Stimulated activated CD8-positive, alpha-beta memory T cell treated with anti-CD3 and anti-CD28 coated beads, Interleukin-12 subunit alpha, Interleukin-12 subunit beta, amount 100 ng/mL, for 4 hours (primary cell): ENCODE measurements at places on chromosomes 2 and 18.

GRCh38 chr2:54716375-54716774 is 7.1 kb upstream of the EML6 start:
- no peak for DNase-seq

GRCh38 chr2:207905546-207905945 is 119.8 kb downstream of the PLEKHM3 start:
- no peak for DNase-seq

DNA sequence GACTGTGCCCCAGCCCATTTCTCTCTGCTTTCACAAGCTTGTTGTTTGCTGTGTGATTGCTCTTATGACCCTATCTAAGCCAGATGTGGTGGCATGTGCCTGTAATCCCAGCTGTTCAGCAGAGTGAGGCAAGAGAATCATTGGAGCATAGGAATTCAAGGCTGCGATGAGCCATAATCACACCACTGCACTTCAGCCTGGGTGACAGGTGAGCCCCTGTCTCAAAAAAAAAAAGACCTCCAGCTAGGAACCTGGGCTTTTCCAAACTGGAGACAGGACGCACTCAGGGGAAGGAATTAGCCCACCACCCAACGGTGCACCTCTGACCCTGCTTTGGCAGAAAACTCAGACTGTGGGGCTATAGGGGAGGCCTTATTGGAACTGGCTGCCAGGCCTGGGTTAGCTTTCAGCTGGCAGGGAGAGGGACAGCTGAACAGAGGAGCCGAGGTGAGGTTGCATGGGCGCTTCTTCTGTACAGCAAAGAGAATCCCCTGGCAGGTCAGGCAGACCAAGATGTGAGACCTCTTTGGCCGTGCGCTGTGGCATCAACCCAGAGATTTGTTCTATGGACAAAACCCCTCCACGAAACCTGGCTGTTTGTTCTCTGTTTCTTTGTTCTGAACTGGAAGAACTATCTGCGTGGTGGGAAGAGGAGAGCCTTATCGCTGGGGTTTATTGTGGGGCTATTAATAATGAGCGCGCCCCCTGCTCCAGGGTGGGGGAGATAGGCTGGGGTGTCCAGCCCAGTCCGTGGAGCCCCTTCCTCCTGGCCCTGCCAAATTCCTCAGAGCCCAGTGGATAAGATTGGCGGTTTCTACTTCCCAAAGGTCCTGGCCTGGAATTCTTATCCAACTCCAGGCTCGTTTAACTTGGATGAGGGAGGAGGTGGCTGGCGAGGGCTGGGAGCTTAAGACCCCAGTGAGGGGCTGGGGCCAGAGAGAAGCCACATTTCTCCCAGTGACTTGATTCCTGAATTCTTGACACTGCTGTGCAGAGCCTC is 38.8 kb upstream of the SMAD7 start:
- DNase-seq = no peak

- DNase-seq = no peak
These were observed 71.1 kb downstream of the DSC3 start for GRCh38 chr18:30971338-30971956.

- no peak for DNase-seq
These were observed 86.6 kb upstream of the CAVIN2 start for GRCh38 chr2:191933307-191934105.

GRCh38 chr2:11827547-11827946 is 81.1 kb downstream of the LPIN1 start:
- DNase-seq = no peak

DNA sequence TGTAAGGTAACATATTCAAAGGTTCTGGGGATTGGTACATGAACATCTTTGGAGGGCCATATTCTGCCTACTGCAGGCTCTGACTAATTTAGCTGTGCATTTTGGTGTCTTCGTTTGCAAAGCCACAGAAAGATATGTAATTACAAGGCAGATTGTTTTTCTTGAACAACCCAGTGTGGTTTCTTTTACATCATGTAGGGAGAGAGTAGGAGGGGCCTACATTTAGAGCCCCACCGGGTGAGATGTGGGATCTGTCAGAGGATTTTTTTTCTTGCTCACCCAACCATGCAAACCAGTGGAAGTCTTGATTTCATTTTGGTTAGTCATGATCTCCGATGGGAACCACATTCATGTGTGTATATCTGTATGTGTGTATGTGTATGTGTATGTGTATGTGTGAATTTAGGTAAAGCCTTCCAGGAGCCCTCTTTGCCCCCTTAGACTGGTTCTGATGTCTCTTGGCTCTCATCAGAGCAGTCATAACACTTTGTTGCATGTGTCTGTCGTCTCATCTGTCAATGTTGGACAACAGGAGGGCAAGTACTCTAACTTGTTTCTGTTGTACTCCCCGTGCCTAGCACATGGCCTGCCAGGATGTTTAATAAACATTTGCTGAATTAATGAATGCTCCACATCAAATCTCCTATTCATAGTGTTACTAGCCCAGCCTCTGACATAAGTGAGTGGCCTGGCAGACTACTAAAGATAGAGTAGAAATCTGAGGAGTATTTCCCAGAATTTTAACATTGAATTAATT is 239.9 kb downstream of the MTX2 start:
- no peak for DNase-seq

DNA sequence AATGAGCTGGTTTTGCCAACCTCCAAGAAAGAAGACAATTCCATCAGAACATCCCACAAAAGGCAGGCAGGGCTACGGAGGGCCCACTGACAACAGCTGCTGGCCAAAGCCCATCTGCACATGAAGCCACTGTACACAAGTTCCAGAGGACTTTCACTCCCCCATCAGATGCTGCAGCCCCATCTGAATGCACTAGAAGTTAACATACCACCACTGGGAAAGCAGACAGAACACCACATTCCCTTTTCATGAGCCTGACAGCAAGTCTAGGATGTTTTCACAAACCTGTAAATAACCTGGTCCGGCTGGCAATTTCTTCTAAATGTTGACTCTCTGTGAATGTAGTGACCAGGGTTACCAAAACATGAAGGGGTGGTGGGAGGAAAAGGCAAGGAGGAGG is 41.5 kb downstream of the CCBE1 start:
- DNase-seq = no peak

GRCh38 chr18:54127759-54128378 is 96.6 kb downstream of the MBD2 start:
- no peak for DNase-seq

DNA sequence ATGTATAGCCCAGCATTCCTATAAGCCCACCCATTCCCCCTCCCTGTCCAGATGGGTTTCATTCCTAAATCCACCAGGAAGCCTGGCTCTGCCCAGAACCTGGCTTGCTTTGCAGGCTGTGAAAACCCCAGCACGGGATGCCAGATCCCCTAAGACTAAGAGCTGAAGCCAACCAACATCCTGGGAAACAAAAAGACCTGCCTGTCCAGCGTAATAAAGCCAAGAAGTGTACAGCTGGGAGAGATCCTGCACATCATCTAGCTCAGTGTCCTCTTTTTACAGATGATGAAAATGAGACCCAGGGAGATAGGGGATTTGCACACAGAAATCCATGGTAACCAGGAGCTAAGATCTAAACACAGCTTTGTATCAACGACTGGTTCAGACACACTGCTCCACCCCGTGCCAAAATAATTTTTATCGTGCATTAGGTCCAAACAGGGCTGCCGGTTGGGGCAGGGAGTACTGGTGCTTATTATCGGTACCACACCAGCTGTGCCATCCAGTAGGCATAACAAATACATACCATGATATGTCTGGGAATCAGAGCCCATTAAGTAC is 2.9 kb downstream of the RND3 start:
- DNase-seq = no peak

- no peak for DNase-seq
These were observed 83.3 kb upstream of the CD28 start for GRCh38 chr2:203623096-203623495.

- DNase-seq = peak; percentile 11
These were observed 68.7 kb upstream of the EDAR start for GRCh38 chr2:109057686-109058085.

- no peak for DNase-seq
These were observed 1974.8 kb upstream of the LRRTM1 start for GRCh38 chr2:82279367-82279766.

DNA sequence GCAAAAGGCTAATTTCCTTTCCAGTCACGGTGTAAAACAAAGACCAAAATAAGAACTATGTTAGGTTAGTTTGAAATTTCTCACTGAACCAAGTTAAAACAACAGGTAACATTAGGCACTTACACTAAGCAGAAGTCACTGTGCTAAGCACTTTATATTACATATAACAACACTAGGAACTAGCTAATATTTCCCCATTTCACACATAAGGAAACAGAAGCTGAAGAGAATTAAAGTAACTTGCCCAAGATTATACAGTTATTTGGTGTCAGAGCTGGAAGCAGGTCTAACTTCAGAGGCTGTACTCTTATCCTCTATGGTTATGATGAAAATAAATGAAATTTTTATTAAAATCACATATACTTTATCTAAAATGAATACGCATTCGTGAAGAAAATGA is 5.9 kb downstream of the ITSN2 start:
- no peak for DNase-seq

DNA sequence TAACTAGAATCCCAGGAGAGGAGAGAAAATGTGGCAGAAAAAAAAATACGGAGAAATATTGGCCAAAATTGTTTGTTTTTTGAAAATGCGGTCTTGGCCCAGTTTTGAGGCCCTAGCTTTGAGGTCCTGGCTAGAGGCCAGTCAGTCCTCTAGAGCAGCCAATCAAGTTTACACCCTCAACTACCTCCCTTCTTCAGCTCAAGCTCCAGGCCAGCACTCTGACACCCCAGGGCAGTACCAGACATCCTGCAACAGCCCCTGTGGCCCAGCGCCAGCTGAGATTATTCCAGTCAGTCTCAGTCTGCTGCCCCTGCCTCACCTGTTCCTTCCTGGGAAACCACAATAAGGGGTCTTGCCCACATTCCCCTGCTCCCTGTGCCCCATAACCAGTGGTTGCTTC is 107.7 kb downstream of the UGGT1 start:
- DNase-seq = no peak

DNA sequence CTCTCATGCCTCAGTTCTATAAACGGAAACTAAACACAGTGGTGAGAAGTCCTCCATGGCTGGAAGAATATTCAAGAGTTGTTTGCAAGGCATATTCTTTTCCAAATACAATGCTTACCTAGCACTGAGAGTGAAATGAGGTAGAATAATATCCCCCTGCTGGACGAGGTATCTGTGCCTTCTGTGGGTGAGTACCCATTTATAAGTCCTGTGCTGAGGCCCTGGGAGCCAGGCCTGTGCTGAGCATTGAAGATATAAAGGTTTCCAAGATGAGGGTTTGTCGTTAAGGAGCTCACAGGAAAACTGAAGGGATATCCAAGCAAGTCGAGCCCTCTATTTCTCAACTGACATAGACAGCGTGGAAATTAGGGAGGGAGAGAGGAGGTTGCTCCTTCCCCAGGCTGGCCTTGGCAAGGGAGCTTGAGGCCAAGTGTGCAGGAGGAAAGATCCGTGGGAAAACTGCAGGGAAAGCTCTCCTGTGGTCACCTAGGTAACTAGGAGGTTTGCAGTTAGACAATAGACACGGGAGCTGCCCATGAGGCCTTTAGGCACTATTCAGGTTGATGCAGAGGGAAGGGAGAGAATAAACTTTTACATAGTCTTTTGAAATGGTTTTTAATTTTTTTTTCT is 17.6 kb downstream of the PTPRM start:
- no peak for DNase-seq

DNA sequence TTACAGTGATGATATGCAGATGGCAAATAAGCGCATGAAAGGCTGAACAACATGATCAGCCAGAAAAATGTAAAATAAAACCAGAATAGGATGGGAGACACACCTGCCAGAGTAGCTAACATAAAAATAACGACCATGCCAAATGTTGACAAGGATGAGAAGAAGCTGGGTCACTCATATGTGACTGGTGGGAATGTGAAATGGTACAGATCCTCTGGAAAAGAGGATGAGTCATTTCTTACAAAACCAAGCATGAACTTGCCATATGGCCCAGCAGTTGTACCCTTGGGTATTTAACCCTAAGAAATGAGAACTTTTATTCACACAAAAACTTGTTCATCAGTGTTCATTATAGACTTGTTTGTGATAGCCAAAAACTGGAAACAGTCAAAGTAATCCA is 143.8 kb downstream of the SH3BP4 start:
- no peak for DNase-seq

DNA sequence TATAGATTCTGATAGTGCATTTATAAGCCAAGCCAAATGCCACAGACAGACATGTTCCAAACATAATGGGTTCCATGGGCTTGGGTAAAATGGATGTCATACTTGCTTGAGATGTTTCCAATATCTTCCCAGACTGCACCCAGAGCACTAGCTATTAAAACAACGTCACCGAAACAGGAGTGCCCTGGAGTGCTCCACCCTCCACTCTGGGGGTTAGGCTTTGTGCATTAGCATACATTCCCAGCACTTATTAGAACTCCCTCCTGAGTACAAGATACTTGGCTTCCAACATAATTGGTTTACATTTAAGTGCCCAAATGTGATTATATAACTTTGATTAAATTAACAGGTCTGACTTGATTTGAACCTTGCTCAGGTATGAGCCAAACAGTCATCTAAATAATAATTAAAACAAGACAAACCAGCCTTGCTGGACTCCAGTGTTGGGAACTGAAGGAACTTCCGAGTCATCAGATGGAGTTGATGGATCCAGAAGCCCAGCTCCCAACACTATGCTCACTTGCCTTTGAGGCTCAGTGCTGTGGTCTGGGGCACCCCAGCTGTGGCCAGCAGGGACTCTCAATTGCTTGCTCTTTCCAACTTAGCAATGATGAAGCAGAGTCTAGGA is 60.5 kb upstream of the LGALSL start:
- no peak for DNase-seq

- no peak for DNase-seq
These were observed 533.0 kb downstream of the PLCL1 start for GRCh38 chr2:198337368-198337767.

DNA sequence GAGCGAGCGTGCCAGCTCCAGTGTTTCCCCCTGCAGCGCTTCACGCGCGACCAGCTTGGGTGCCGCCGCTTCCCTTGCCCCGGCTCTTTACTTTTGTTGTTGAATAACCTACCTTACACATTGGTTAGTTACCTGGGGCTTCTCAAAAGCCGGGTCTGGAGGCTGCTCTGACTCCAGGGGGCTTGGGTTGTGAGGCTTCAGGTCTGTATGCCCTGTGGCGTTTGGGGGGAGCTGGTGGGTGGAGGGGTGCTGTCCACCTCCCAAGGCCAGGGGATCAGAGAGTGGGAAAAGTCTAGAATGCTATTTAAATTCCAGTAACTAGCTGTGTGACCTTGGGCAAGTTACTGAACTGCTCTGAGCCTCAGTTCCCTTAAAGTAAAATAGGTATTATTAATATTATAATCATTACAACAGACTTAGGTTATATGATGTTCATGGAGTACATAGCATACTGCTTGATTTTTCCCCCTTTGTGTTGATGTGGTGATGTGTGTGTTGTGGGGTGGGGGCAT is 770 bp downstream of the LYPD6B start:
- DNase-seq = no peak

DNA sequence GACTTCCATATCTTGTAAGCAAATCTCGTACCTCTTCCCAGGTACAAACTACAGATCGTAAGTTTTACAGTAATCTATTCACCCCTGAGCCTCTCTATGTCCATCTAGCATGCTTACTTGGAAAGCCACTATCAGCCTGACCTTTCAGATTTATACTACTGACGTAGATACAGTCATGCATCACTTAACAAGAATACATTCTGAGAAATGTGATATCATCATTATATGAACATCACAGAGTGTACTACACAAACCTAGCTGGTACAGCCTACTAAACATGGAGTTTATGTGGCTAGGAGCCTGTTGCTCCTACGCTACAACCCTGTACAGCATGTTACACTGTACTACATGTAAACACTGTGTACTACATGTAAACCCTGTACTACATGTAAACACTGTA is 293.2 kb upstream of the ZNF804A start:
- no peak for DNase-seq
